ENCODE measurements at places on chromosomes 3 and 15.

DNA sequence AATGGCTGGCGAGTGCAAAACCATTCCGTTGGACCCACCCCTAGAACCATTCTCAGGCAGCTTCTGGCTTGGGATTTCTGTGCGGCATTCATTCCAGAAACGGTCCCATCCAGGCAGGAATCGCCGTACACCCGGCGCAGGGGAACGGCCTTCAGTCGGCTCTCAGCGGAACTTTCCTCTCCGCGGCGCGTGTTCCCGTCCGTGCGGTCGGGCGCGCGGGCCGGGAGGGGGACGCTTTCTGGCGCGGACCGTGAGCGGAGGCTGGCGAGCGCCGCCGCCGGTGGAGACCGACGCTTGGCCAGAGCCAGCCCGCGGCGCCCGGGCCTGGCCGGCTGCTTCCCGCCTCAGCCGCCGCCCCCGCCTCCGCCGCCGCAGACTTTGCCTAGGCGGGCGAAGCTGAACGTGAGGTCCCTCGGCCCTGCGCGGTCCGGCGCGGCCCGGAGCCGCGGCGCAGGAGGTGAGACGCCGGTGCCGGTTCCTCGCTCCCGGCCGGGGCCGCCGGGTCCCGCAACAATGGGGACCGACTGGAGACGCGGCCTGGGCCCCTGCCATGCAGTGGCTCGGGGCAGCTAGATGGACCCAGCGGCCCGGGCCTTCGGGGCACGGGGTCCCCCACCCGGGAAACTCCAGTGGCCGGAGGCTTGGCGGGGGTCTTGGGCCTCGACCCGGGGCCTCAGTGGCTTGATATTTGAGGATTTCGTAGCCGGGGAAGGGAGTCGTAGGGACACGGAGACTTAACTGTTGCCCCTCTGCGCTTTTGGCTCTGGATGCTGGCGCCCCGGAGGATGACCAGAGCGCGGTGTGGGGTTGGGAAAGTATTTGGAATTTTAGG, at the start of gene RAD54L2:
RAD54L2 (plus strand) TSS at position 261 of the 832 bp plus-strand sequence. CDS start 51,702 bp downstream, outside the sequence.
- DNase-seq, result peak; percentile 60

- no peak for DNase-seq
Observed at GRCh38 chr3:11567516-11568467, 75.9 kb downstream of the VGLL4 start.

- DNase-seq, result no peak
Observed at GRCh38 chr15:70160803-70161565, 63.3 kb upstream of the TLE3 start.

DNA sequence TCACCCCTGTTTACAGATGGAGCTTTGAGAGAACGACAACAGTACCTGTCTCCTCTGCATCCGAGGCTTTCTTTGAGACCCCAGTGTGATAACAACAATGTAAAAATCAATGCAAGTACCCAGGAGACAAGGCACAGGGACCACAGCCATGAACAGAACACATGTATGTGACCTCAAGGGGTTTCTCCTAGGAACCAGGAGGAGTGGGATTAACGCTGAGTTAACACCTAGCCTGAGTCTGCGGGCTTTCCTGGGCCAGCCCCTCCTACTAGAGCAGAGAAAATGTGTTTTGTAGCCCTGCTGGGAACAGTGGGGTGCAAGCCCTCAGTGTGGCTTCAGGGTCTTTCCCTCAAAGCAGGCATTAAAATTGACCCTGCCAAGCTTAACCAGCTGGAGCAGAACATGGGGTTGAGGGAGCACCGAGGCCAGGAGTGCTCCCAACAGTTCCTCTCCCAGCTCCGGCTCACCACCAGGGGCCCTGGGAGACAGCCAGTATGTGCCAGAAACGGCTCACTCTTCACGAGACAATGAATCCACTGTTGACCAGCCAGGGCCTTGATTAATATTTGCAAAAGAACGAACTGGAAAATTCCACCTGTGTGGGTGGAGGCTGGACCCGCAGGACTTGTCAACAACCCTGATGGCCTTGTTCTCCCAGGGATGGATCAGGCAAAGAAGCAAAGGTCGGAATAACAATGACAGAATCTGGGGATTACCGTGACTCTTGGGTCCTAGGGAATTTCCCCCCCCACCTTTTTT, 3.6 kb downstream of the CHDH start:
- DNase-seq, result no peak

DNA sequence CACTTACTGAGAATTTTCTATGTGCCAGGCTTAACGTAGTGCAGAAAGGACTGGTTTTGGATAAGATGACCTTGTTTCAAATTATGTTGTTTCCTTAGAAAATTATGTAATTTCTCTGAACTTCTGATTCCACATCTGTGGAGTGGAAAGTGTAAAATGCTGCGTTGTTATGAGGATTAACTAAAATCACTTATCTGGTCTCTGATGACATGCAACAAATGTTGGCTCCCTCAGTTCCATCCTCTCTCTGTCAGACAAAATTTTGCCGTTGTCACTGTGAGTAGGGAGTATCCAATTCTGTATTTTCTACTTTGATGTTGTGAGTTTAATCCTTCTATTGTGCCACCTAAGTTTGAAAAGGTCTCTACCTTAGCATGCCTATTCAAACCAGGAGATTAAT, 175.5 kb downstream of the KCNMB2 start:
- no peak for DNase-seq

DNA sequence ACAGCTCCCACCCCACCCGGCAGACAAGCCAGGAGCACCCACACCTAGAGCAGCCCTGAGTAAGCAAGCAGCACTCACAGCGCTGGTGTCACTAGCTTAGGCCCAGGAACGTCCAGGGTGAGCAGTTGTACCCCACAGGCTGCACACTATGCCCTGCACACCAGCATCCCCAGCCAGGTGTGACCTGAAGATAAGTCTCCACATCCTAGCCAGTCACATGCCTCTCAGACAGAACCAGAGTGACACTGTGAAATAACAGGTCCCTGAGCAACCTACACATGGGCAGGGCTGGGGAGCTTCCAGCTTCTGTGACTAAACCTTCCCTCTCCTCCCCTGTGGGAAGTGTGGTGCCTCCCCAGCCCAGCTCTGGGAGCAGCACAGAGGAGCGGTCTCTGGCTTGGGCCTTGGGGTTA, 253.6 kb downstream of the UACA start:
- DNase-seq, result no peak

GRCh38 chr3:114675104-114675503, 381.3 kb downstream of the TIGIT start:
- no peak for DNase-seq

DNA sequence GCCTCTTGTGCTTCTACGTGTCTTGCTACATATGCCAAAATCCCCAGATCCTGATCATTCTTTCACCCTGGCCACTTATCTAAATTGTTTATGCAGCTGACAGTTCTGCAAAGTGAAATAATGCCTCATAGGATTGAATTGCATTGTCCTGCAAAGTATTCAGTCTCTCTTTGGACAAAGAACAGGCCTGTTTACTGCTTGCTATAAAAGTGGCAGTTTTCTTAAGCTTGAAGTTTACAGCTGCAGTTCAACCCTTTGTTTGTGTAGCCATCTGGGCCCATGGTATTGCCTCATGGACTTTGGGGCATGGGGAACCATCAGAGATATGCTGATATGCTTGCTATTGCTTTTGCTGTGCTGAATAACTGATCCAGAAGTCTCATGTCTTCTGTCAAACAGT, 523.2 kb downstream of the OTOL1 start:
- no peak for DNase-seq

DNA sequence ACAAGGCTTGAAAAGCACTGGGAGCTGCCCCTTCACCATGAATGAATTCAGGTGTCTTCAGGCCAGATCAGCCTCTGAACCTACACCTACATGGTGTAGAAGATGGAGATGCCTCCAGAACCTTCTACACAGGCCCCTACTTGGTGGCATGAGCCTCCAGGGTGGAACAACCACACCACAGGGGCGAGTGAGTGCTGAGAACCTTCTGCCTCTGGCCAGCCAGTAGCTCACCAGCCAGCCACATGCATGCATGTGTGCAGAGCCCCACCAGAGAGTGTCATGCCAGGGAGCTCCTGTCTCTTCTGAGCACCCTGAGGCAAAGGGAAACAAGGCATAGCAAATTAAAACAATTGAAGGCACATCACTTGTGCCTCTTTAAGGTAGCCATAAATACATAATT, 161.8 kb upstream of the TOPAZ1 start:
- DNase-seq, result no peak

DNA sequence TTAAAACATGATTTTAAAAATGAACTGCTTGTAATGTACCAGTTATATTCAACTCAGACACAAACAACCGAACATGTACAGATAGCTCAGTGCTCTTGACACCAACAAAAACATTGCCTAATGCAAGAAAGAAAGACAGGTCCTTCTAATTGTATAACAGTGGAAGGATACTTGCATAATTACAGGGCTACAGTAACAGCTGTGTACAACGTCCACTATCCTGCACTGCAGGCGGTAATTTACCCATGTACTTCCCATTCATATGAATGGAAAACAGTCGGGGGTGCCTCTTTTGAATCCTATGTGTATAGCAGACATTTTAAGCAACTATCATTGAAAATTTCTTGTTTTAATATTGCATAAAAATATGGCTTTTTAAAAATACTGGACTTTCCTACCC, 41.1 kb upstream of the PLSCR5 start:
- DNase-seq, result no peak

- DNase-seq, result no peak
Observed at GRCh38 chr3:57298041-57298440, 5.6 kb upstream of the ASB14 start.

DNA sequence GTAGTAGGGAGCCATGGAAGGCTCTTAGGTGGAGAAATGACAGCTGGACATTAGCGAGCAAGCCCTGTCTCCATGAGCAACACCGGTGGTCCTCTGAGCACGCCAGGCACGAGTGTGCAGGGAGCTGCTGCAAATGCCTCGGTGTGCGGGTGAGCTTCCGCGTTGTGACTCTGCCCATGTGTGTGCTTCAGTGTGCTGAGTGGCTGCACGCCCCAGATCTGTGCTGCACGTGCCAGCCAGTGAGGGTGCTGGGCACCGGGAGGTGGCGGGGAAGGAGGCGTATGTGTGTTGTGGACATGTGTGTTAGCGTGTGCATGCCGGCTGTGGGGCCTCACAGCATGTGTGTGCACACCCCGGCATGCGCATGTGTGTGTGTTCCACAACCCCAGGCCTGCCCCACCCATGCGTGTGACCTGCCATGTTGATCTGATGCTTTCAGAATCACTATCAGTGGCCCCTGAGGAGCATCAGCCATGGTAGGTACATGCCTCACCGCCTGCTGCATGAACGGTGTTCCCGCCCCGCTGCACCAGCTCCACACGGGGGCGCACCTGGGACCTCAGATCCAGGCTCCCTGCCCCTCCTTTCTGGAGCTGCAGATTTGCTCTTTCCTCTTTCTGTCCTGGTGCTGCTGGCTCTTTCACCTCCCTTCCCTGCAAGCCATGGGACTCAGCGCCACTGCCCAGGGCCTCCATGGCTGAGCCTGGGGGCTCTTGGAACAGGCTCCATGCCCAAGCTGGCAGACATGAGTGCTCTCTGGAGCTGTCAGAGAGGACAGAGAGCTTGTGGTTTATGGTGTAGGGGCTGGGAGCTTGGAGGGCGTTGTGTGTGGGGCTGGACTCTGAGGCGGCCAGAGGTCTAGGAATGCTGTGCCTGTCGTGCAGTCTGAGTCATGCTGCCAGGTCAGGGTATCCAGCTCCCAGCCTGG, 169.4 kb downstream of the TBC1D2B start:
- DNase-seq, result peak; percentile 25

DNA sequence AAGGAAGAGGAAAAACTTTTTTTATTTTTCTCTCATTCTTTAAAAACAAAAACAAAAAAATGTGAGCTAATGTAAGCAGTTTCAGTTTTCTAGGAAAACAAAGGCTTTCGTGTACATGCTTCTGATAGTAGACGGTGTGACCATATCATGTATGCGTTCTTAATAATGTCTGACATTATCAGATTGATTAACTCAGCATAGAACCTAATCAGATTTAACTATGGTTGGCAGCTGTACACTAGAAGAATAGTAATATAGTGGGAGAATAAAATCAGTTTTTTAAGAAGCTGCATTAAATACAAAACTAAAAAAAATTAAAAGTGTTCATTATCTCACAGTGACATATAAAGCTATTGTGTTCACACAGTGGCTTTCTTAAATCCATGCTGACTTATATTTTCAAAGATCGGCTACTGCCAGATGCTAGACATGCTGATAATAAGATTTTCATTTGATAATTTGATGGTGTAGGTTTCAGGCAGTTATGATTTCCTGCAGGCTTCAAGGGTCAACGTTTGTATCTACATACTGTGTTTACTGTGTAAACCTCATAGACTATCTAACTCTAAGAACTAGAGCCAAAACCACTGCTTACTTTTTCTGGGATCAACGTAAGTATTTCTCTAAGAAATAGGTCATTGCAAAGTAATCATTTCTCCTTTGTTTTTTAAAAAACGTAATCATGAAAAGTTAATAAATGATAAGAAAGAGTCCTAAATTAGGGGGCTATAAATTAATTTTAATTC, 74.0 kb downstream of the UBE2E2 start:
- DNase-seq, result no peak

DNA sequence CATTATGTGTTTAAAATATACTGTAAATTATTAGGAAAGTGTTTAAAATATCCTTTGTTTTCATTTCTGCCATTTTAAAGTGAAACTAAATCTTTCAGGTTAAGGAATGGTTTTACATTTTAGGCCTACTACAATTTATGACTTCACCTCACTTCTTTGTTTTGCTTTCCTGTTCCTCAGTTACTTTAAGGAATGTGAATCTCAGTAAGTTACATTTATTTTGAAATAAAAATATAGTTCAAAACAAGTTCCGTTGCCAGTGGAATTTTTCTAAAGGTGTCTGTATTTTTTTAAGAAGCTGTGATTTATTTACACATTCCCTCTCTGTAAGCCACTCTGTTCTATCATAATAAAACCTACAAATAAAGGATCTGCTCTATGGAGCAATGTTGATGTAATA, 630.9 kb upstream of the AGTR1 start:
- no peak for DNase-seq

GRCh38 chr3:95341314-95341713, 1278.5 kb downstream of the NSUN3 start:
- DNase-seq, result no peak

DNA sequence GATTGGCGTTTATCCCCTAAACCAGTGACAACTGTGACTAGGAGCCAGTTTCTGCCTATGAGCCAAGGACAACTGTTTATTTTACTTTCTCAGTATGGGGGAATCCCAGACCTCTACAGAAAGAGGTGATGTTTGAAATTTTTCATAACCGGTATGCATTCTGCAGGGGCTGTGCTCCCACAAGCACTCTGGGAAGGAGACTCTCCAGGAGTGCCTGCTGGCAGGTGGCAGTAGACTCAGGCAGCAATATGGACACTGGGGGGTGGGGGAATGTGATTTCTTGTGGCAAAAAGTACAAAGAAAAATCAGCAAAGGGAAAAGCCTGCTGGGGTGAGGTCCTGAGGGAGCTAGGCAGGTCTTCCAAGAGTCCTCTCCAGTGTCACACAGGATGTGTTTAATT, 5.9 kb downstream of the TGM4 start:
- DNase-seq, result no peak

DNA sequence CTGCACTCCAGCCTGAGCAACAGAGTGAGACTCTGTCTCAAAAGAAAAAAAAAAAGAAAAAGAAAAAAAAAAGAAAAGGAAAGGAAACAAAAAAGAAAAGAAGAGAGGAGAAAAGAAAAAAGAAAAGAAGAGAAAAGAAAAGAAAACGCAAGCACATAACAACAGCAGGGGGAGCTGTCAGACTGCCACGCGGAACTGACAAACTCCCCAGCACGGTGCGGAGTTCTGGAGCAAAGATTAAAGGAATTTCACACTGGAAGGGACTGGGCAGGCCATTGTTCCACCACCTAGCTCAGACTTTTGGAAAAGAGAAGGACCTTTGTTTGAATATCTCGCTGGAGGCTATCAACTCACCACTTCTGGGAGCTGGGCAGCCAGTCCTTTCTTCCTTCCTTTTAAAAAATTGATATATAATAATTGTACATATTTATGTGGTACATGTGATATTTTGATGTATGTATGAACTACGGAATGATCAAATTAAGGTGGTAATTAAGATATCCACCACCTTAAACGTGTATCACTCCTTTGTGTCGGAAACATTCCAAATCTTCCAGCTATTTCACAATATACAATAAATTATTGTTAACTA, 40.5 kb downstream of the DPPA2 start:
- no peak for DNase-seq

Data from T-helper 17 cell (primary cell).